NCI-H2081 treated with DMSO at 0.1 percent for 48 hours (cell line): ENCODE measurements at places on chromosomes 2 and 18.

- no peak for DNase-seq
Observed at GRCh38 chr2:120258196-120258595, 5.5 kb downstream of the RALB start.

DNA sequence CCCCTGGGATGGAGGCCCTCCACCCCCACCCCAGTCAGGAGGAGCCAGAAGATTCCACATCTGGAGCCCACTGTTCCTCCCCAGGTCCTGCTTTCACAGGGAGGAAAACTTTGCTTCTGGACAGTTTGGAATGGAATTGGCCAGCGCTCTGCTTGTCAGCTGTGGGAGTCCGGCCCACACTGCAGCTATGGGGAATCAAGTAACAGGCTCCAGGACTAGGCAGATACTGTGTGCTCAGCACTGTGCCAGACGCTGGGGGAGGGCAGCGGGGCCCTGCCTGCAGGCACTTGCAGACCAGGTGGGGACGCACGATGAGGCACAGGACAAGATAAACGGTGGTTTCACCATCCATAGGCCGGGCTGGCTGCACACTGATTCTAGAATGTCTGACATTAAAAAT is 114.0 kb downstream of the STPG4 start:
- no peak for DNase-seq

DNA sequence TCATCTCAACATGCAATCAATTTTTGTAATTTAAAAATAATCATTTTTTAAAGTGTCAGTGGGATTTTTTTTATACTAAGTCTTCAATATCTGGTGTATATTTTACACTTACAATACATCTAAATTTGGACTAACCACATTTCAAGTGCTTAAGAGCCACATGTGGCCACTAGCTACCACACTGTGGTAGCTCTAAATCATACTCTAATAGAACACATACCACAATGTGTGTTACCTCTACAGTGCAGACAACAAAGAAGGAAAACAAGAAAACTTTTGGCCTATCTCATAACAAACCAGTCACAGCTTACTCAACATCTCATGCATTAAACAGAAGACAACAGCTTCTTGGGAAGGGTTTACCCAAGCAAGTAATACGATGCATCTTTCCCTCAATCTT is 24.5 kb downstream of the PIAS2 start:
- DNase-seq, result no peak

DNA sequence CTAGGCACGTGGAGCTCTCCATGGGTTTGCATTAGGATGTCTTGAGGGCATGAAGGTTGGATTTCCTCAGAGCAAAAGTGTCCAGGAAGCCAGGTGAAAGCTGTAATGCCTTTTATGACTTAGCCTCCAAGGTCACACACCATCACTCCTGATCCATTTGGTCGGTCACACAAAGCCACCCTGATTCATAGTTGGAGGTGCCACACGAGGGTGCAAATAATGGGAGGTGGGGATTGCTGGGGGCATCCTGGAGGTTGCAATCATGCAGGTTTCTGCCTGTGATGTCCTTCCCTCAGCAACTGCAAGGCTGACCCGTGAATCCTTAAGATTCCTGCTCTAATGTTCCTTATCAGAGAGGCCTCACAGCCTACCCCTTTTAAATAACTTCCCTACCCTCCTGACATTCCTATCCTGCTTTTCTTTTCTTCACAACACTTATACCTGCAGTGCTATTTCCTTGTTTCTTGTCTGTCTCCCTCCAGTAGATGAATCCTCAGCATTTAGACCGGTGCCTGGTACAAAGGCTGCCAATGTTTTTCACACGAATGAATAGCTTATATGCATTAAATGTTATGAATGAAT is 97.1 kb downstream of the LIPG start:
- no peak for DNase-seq

- no peak for DNase-seq
Observed at GRCh38 chr18:48673853-48674721, 135.3 kb downstream of the CTIF start.

DNA sequence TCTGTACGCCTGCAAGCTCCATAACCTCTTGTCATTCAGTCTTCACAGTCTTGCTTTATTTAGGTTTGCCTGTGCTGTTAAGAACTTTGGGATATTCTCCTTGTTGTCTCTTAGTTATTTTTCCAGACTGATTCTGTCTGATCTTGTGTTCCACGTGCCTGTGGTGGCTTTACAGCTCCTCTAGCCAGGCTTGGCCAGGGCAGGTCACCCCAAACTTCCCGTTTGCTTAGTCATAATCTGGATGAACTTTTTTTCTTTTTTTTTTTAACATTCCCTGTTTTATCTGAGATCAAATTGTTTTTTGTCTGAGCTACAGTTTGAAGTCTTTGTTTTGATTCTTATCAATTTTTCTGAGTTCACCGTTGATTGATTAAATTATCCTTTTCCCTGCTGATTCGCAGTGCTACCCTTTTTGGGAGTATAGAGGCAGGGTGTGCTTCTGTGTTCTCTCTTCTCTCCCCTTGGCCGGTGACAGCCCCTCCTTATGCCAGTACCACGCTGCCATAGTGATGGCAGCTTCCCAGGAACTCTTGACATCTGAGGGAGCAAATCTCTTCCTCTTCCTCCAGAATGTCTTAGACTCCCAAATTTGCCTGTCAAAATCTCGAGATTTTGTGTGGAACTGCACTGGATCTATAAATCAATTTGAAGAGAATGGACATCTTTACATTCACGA is 2.5 kb downstream of the SP100 start:
- no peak for DNase-seq

GRCh38 chr2:59858540-59858939 is 694.9 kb downstream of the BCL11A start:
- DNase-seq, result no peak

DNA sequence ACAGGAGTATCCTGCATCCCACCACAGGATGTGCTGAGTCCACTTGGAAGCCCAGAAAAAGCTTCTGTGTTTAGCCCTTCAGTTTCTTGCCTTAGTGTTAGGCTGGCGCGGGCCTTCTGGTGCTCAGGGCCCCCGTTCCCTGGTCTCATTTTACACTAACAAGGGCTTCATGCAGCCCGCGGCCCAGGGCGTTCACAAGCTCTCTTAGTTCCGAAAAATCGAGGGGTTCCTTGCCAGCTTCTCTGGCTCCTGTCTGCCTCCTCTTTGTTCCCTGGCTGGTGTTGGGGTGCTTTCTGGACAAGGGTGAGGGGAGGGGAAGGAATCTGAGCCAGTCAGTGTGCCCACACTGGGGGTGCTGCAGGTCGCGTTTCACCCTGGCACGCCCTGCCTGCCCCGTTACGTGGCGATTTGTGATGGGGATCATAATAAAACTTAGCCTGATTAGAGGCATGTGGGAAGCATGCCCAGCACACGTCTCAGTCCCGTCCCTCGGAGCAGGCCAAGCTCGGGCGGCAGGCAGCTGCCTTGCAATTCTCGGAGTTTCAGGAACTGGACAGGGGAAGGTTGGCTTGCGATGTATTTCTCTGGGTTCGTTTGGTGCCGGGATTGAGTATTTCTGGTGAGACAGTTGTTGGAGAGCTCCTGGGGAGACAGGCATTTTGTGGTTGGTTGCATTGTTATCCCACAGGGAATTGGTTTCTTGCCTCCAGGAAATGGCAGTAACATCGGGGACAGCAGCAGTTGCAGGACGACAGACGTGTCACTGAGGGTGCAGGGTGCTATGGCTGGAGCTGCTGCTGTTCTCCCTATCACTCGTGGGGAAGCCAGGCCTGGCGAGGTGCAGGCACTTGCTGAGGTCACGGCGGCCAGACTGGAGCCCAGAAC is 22.9 kb downstream of the SH3BP4 start:
- no peak for DNase-seq

DNA sequence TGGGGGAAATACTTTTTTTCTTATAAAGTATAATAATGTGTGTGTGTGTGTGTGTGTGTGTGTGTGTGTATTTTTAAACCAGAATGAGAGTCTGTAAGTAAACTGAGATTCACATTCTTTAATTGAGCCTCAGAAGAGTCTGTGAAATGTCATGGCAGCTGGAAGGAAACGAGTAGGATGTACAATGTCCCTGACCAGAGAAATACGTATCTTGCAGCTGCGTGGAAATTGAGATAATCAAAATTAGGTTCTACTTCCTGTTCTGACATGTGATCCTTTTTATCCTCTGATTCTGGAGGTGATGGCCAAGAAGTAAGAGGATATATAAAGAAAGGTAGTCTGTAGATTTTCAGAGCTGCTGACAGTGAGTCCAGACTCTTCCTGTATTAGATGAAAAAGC is 50.0 kb downstream of the SH3RF3 start:
- no peak for DNase-seq

- DNase-seq, result no peak
Observed at GRCh38 chr2:137927846-137928245, 36.4 kb upstream of the HNMT start.

DNA sequence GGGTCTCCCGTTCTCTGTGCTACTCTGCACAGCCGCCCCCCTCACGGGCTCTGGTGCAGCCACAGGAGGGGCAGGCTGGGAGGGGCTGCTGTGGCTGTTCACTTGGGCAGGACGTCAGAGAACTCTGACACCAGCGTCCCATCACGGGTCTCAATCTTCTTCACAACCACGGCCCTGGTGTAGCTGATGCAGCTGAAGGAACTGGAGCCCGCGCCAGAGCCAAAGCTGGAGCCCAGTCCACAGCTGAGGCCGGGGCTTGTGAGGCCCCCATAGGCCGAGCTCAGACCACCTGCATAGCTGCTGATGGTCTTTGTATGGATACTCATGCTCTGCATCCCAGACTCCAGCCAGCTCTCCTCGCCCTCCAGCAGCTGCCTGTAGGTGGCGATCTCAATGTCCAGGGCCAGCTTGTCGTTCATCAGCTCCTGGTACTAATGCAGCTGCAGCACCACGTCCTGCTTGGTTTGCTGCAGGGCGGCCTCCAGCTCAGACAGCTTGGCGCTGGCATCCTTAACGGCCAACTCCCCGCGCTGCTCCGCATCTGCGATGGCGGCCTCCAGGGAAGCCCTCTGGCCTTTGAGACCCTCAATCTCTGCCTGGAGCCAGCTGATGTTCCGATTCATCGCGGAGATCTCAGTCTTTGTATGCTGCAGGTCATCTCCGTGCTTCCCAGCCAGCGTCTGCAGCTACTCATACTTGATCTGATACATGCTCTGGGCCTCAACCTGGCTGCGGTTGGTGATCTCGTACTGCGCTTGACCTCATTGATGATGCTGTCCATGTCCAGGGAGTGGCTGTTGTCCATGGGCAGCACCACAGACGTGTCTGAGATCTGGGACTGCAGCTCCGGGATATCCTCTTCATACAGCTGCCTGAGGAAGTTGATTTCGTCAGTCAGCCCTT is 7.4 kb upstream of the DUSP19 start:
- no peak for DNase-seq

- DNase-seq, result no peak
Observed at GRCh38 chr2:70103531-70104061, 16.3 kb downstream of the PCBP1 start.

- no peak for DNase-seq
Observed at GRCh38 chr2:121297217-121297830, 12.3 kb upstream of the TFCP2L1 start.

- no peak for DNase-seq
Observed at GRCh38 chr2:64018701-64019082, 536 bp downstream of the VPS54 start.

GRCh38 chr2:157439824-157440186 is 4.1 kb downstream of the CYTIP start:
- DNase-seq, result no peak

DNA sequence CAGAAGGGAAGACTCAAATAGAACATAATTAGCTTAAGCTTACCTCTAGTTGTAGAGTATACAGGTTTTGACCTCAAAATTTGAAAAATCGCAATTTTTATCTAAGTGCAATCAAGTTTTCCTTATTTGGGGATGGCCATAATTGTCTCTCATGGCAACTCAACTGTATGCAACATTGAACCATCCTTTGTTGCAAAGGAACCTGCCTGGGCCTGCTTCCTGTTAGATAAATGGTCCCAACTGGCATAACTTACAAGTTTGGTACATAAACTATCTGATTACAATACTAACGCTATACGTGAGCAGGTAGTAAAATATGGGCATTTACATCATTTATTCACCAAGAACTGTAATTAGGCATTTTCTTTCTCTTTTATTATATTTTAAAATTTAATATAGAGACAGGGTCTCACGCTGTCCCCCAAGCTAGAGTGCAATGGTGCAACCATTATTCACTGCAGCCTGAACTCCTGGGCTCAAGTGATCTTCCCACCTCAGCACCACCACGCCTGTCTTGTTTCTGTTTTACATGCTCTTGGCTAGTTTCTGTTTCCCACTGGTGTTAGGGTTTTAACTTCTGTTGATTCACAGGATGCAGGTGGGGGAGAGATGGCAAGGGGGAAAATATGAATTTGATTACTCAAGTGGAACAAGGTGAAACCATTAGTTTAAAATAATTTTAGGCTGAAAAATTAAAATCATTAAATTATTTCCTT is 55.3 kb upstream of the B3GNT2 start:
- DNase-seq, result no peak

- DNase-seq, result no peak
Observed at GRCh38 chr2:128980475-128980874, 661.8 kb upstream of the HS6ST1 start.
